ENCODE measurements at places on chromosomes 6 and 20. TPM values are rescaled to one million over a fixed set of nuclear protein-coding genes. Genes with fewer than 3 reads are reported as not detected.

DNA sequence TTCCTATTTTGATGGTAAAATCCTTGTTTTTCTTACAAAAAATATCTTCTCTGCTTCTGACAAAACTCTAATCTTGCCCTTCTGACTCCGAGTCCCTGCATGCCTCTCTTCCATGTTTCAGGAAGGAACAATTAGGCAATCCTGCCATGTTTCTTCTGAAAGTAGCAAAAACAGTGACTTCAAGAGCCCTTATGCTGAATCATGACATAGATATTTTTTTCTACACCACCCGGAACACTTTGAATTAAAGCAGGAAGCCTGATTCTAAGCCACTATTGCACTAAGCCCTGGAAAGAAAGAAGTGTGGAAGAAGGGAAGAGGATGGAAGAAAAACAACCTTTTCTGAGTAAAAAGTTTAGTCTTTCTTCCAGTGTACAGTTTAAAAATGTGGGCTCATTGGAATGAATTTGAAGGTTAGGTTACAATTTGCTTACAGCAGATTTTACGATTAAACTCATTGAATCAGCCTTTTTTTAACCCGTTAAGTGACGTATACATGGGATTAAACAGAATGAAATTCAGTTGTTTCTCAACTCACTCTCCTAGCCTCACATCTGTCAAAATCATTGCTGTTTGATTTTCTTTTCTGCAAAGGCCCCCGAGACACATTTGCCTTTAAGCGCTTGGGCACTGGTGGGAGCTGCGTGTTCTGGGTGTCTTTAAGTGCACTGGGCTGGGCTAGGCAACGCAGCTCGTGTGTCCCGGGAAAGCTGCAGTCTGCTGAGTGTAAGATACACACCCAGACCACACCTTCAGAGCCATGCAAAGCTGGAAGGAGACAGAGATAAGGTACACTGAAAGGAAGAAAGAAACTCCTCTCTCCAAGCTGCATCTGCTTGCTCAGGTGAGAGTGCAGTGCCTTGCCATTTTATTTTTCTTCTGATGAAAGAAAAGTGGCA is 159.4 kb upstream of the CITED2 start:
- DNase-seq = peak; percentile 57

DNA sequence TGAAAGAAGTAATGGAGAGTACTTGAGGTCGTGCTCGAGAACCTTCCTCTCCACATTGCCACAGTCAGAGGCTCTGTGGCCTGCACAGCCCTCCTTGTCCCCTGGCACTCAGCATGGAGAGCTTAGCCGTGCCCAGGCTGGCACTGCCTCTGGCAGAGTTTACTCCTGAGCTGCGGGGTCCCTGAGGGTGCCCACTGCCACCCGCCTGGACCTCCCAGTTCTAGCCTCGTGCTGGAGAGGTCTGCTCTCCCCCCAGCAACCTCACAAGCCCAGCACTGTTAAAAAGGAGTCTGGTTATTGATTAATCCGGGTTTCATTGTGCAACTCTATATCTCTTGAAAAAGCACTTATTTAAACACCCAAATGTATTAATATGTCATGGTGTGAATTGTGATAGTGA is 226.8 kb downstream of the TMEM242 start:
- peak; percentile 55 for DNase-seq

GRCh38 chr6:81511423-81511822 is 241.1 kb downstream of the TENT5A start:
- no peak for DNase-seq

- no peak for DNase-seq
Observed at GRCh38 chr20:47843886-47844567, 58.7 kb upstream of the SULF2 start.

DNA sequence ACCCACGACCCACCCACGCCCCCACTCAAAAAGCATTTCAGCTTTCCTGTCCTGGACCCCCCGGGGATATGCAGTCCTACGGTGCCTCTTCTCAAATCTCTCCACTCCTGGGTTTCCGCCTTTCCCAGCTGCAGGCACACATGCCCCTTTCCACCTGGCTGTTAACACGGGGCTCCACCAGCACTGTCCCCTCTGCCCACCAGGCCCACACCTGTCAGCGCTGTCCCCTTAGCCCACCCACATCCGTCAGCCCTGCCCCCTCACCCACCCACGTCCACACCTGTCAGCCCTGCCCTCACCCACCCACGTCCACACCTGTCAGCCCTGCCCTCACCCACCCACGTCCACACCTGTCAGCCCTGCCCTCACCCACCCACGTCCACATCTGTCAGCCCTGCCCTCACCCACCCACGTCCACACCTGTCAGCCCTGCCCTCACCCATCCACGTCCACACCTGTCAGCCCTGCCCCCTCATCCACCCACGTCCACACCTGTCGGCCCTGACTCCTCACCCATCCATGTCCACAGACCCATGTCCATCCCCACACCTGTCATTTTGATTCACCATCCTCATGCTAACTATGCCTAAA is 11.6 kb downstream of the RNASET2 start:
- no peak for DNase-seq

Gene RARS2
- total RNA-seq = 21.7 TPM

Gene CAPN11
- not detected for total RNA-seq

- no peak for DNase-seq
Observed at GRCh38 chr6:105515054-105515453, 112.2 kb upstream of the PREP start.

- no peak for DNase-seq
Observed at GRCh38 chr20:46741924-46742668, 32.6 kb downstream of the SLC2A10 start.

Gene RBM24
- 183 TPM for total RNA-seq

DNA sequence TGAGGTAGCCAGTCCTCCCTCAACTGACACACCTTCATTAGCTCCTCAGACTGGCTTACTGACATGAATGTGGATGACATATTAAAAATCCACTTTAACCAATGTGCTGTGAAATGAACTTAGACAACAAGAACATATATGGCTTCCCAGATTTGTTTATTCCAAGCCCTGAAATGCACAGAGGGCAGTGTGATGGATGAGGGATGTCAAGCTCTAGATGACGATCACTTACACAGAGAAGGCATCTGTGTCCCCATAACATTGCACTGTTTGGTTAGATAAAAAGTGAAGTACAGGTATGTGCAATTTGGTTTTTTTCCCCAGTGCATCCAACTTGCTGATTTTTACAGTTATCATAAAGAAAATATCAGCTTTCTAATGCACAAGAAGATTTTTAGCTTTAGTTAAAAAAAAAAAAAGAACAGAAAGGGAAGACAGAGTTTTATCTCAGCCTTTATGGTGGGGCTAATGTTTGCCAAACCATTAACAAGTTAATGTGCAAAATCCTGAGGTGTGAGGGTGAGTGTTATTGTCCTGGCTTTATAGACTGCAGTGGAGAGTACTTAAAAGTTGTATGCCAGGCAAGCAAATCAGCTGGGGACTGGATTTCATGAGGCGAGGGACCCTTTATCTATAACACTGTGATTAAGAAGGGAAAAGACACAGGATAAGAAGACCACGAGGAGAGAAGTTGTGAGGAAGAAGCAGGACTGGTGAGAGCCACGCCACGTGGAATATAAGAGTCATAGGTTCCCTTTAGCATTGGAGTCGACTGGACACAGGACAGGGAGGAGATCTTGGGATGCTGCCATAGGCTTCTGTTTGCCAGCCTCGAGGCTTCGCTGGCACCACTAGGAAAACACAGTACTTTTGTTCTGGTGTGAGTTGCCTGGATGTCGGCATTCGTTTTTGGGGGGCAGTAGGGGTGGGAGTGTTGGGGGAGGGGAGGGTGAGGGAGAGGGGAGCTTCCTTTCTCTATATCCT is 90.0 kb upstream of the BACH2 start:
- DNase-seq = no peak

Gene ZFAND3
- total RNA-seq = 82.3 TPM

- no peak for DNase-seq
Observed at GRCh38 chr6:15709651-15710269, 46.9 kb upstream of the DTNBP1 start.

Gene COL9A3
- 6.9 TPM for total RNA-seq

GRCh38 chr6:72216222-72217068 is 330.1 kb downstream of the RIMS1 start:
- no peak for DNase-seq

Gene ULBP1
- 0.20 TPM for total RNA-seq

DNA sequence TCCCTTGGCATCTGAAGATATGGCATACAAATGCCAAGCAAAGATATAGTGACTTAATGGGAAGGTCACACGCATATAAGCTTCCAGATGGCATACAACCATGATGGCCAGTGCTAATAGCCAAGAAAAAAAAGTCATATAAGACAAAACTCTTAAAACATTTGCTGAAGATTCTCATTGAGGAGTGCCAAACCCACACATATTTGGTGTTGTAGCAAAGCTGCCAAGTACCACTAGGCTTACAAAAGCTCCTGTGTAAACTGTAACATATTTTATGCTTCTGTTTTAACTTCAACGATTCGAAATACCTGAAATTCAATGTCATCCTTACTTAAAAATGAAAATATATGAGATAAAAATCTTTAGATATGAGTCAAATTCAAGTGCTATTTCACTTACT is 123.0 kb downstream of the HMGCLL1 start:
- DNase-seq = no peak

Gene IP6K3
- total RNA-seq = 44.4 TPM

Gene ACSS1
- 14.8 TPM for total RNA-seq

DNA sequence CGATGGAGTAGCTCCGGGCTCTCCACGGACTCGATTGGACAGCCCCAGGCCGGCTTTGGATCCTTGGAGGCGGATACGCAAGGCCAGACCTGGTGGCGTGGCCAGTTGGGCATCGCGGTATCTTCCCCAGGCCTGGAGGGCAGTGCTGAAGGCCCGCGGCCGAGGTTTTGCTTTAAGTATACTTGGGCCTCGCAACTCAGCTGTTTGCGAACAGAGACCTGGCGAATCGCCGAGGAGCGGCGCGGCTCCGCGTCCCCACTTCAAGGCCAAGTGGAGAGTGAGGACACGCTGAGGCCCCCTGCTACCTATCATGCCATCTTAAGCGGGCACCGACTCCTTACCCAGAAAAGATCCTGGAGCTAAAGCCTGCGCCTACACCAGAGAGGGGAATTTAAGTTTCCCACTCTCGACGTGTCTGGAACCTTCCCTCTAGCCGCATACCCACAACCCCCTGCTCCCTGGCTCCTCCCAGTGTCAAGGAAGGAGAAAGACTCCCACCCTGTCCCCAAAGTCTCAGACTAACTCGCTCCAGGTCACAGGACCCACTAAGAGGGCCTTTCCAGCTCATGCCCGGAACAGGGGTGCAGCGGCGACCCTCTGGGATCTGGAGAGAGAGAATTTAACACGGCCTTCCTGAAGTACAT is 4.1 kb downstream of the LINC00237 start:
- no peak for DNase-seq

DNA sequence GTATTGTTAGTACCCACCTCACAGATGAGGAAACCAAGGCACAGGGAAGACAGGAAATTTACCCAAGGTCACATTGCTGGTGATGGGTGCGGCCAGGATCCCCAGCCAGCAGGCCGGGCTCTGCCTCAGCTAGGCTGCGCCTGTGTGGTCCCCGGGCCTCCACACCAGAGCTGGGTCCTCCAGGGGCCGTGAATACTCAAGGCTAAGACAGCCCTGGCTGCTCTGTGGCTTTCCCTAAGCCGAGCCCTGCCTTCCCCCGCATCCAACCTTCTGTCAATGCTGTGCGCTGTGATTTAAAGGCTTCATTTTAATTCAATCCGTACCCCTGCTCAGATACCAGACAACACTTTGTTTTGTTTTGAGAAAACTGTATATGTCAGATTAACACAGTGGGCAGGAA is 246.7 kb downstream of the TTLL2 start:
- no peak for DNase-seq

Gene CTAGE9
- not detected for total RNA-seq

Gene DEF6
- 3.6 TPM for total RNA-seq

DNA sequence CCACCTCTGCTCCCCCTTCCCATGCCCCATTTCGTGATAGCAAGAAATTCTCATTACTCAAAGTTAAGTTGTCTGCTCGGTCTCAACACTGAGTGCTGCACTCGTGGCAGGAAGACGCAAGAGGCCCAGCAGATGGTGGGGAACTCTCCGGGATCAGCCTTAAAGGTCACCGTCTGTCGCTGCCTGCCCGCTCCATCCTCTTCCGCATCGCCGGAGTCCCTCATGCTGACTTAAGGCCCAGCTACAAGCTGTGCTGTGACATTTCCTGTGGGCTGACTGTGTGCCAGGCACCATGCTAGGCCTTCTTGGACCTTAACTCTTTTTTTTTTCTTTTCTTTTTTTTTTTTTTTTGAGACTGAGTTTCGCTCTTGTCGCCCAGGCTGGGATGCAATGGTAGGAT is 17.8 kb downstream of the GRM4 start:
- no peak for DNase-seq

GRCh38 chr6:158630938-158631616 is 13.5 kb downstream of the DYNLT1 start:
- DNase-seq = peak; percentile 87

GRCh38 chr6:165987483-165988301 is 180.0 kb downstream of the TBXT start:
- peak; percentile 92 for DNase-seq

DNA sequence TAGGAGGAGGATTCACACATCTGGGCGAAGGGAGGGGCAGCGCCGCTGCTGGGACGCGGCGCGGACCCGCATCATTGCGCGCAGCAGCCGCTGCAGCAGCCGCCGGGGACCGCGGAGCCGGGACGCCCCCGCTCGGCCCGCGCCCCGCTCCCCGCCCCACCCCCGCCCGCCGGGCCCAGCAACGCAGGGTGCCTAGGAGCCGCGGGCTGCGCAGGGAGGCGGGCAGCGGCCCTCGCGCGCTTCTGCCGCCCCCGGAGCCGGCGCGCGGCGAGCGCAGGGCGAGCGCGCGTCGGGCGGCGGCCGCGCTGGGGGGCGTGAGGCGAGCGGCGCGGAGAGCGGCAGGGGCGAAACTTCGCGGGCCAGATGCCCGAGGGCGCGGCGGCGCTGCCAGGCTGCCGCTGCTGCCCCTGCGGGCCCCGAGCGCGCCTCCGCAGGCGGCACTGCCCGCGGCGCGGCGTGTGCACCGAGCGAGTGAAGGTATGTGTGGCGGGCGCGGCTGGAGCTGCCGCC is at the start of gene NKAIN2:
Gene NKAIN2, plus strand, starts transcription at position 362 of the 510 bp plus-strand sequence.
- DNase-seq = no peak

- no peak for DNase-seq
Observed at GRCh38 chr6:41965429-41966213, 24.0 kb upstream of the CCND3 start.

DNA sequence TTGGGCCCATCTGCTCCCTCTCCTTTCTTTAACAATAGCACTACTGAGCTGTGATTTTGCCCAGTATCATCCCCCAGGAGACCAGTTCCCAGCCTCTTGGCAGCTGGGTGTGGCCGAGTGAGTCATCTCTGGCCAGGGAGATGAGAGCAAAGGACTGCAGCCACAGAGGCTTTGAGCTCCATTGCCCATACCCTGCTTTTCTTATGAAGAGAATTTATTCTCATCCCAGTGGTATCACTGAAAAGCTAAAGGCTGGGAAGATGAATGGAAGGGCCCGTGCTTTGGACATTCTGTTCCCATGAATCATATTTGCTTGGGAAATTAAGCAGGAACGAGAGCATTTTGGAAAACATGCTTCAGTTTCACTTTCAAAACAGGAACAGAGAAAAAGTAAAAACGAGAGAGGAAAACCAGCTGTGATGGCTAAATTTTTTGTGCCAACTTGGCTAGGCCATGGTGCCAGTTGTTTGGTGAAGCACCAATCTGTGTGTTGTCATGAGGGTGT is 14.9 kb downstream of the CST3 start:
- peak; percentile 88 for DNase-seq

- no peak for DNase-seq
Observed at GRCh38 chr20:17380801-17381200, 150.4 kb downstream of the BFSP1 start.

Gene YTHDF1
- 23.0 TPM for total RNA-seq
